ENCODE measurements at places on chromosomes 3 and 15.

DNA sequence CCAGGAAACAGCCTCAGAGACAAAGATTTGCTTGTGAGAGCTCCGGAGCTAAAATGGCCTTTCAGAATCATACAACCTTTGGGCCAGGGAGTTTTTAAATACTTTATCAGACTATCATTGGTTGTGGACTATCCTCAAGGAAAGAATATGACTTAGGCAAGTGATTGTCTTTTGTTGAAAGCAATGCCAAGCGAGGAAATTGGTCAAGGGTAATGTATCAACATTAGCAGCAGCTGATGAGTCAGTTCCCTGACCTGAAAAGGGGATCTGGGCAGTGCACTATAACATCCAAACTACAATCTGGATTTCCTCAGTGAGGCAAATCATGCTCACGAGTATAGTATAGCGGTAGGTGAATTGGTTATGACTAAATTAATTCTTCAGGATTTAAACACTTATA, 303.6 kb downstream of the LSAMP start:
- DNase-seq: no peak

- no peak for DNase-seq
Observed at GRCh38 chr3:133910422-133910821, 14.7 kb upstream of the RAB6B start.

GRCh38 chr3:8727605-8728512, 5.7 kb upstream of the CAV3 start:
- no peak for DNase-seq

DNA sequence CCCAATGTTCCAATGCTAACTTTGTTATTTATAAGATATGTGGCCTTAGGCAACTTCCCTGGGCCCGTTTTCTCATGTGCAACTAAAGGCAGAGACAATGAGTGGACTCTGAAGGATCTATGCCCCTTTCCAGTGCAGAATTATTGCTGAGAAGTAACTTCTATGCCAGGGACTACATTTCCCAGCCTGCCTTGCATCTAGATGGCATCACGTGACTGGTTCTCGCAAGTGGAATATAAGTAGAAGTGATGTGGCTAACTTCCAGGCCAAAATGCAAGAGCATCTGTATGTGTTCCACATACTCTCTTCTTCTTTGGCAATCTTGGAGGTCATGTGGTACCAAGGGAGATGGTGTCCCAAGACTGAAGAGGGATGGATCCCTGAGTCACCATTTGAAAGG, 674.4 kb downstream of the NTRK3 start:
- no peak for DNase-seq

DNA sequence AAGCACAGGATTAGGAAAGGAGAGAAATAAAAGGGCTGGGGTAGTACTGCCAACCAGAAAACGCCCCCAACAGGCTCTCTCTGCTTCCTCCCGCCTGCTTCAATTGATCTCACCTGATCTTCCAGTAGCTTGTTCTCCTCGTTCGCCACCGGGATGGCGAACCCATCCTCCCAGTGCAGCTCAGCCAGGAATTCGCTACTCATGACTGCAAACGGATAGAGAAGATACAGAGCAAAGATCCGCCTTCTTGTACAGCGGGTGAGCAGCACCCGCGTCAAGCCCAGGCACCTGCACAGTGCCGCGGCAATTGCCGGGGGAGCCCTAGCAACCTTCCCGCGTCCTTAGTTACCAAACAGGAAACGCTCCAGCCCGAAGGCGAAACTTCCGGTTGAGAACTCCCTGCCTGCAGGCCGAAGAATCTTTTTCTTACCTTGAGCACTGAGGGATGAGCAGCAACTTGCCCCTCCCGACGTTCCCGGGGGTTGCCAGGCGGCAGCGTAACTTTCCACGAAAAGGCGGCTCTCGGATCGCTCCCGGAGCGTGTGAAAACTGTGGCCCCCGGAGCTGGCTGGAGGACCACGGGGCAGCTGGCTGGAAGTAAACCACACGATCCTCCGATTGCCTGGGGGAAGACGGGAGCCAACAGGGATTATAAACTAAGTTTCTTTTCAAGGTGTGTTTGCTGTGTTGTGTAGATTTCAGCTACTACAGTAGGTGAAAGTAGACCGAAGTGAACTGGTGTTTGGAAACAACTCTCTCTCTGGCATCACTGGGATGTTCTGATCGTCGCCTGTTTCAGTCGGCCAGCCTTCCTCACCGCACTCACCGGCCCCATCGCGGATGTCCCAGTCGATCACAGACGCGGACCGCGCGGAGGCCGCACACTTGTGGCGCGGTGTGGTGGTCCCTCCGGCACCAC, at the start of gene CCDC39:
Gene CCDC39 (minus strand): TSS at position 312 of the 919 bp plus-strand sequence. CDS start 109 bp downstream, at position 203.
- no peak for DNase-seq

DNA sequence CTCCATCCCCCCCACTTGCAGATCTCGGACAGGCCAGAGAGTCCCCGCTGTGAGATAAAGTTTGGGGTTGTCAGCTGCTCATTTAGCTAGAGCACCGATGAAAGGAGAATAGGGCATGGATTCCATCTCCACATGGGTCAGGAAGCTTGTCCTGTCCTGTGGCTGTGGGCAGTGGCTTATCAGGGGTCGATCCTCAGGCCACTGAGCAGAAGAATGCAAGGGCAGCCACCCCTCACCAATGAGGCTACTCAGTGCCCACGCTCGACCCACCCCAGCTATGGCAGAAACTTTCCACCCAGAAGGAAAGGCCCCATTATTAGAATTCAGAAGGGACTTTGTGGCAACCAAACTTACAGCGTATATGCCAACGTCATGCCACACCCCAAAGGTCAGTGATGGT, 43.3 kb downstream of the CPN2 start:
- DNase-seq: no peak

- DNase-seq: no peak
Observed at GRCh38 chr3:189797103-189797750, 166.0 kb downstream of the TP63 start.

DNA sequence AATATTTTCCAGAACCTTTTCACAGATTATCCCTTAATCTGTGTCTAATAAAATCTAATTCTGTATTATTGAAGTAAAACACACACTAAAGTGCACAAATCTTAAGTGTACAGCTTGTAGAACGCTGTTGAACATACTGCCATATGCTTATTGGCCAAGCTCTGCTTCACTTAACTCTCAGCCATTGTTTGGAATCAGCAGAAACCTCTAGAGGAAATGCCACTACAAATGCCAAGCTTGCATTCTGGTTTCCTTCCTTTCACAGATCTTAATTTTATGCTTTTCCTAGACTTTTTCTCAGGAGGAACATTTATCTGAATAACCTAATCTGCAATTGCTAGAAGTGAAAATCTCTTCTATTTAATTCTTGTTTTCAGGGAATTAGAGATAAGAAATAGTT, 10.1 kb downstream of the MNS1 start:
- DNase-seq: no peak

- DNase-seq: no peak
Observed at GRCh38 chr3:29468187-29468586, 187.3 kb downstream of the RBMS3 start.

GRCh38 chr15:80822676-80823075, 43.5 kb downstream of the CEMIP start:
- DNase-seq: no peak

- DNase-seq: no peak
Observed at GRCh38 chr15:27401471-27401870, 430.5 kb downstream of the GABRG3 start.

- DNase-seq: no peak
Observed at GRCh38 chr15:22851513-22851912, 13.0 kb downstream of the NIPA2 start.

- DNase-seq: no peak
Observed at GRCh38 chr15:64690008-64690407, 85.4 kb downstream of the RBPMS2 start.

- no peak for DNase-seq
Observed at GRCh38 chr15:68389936-68390817, 41.8 kb downstream of the ITGA11 start.

DNA sequence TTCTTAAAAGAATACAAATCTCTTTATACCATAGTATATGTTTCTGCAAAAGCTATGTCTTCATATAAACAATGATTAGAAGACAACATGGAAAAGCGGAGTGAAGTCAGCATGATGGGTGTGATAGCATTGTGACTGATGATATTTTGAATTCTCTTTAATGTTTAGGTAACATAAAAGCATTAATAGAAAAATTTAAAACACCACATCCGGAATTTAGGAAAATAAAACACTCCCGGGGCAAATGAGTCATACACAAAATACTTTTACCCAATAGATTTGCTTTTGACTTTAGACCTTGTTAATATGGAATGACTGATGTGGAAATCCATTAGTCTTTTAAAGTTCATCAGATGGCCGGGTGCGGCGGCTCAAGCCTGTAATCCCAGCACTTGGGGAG, 134.7 kb downstream of the P3H2 start:
- no peak for DNase-seq

Data from cortex of kidney (tissue), 1 donor.